ENCODE measurements at places on chromosomes 12 and 14. TPM values are rescaled to one million over a fixed set of nuclear protein-coding genes. Genes with fewer than 3 reads are reported as not detected.

DNA sequence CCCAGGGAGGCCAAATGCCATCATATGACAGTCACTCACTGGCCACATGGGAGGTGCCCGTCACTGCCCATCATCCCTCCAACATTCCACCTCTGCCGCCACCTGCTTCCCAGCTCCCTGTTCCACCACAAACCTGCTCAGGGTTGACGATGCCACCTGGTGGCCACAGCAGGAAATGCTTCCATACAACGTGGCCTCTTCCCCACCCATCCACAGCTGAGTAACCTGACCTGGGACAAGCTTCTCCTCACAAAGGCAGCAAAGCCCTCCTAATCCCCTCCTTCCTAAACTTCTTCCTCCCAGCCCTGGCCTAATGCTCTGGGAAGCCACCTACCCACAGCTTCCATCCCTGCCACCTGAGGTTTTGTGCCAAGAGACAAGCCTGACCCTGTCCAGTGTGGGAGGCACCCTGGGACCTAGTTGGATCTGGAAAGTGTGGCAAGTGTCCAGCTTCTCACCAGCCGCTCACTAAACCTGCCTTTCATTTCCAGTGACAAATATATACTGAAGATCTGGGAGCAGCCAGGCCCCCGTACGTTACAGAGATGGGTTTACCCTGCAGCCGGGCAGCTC lies 4.3 kb downstream of the DEGS2 start:
- peak; percentile 53 for DNase-seq

- DNase-seq, result no peak
Observed at GRCh38 chr14:53807108-53807507, 149.5 kb downstream of the BMP4 start.

- no peak for DNase-seq
Observed at GRCh38 chr14:100982762-100983161, 79.2 kb upstream of the RTL1 start.

- no peak for DNase-seq
Observed at GRCh38 chr12:120101617-120102016, 14.9 kb downstream of the RAB35 start.

SALL2 gene
- total RNA-seq, result 38.4 TPM

LRTM2 gene
- total RNA-seq, result not detected

CPNE6 gene
- total RNA-seq, result not detected

All from endothelial cell (in vitro differentiated cells).